Fibroblast of mammary gland (primary cell): ENCODE measurements at places on chromosomes 6 and 20.

GRCh38 chr6:53925891-53926290, 131.1 kb downstream of the LRRC1 start:
- no peak for DNase-seq

DNA sequence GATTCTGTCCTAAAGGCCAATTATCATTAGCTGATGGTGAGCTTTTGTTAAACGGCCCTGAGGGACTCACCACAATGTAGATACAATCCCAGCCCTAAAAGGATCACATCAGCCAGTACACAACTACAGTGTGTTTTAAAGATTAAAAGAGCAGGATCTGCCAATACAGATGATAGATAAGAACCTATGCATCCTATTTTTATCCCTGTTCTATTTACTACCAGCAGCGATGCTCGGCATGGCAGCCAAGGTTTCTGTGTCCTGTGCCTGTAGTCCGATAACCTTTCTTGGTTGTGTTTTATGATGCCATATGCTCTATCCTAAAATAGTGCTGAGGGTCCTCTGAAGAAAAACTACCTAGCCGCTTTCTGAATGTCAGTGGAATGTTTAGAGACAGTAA, 289.4 kb downstream of the PHACTR1 start:
- DNase-seq = no peak

DNA sequence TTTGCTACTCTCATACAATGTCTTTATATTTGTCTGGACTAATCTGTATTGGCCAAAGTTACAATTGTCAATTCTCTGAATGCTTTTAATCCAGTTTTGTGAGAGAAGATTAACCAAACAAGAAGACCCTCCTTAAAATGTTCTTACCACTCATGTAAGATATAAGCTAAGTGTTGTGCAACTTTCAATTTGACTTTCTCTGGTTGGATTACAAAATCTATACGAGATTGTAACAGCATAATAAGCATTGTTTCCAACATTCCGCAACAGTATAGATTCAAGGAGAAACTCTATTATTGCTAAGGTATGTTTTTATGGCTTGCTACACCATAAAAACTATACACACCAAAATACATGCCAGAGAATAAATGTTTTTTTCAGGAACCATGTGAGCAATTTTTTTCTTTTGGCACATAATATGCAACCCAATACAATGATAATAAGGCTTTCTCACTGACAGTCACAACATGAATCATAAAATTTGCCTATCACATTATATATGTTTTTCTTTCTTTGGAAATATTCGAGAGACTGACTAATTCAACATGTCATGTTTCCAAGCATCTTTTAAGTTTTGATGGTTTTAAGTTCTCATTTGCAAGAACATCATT, 12.2 kb upstream of the TRPC4AP start:
- no peak for DNase-seq

DNA sequence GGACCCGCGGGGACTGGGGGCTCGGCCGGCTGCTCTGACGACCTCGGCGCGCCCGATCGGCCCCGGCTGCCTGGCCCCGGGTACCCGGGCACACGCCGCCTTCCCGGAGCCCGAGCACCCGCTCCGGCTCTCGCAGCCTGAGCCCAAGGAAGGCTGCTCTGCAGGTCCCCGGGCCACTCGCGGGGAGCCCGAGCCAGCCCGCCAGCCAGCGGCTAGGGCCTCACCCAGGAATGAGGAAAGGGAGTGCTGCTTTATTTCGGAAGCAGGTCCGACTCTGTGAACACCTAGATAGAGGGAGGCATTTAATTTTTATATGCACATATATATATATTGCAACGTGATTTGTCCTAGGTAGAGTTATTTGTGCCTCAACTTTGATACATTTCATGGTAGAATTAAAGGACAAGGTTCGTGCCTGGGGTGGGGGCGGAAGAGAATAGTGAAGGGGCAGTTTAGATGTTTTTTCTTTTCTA, 15.5 kb downstream of the FOXA2 start:
- no peak for DNase-seq

- peak; percentile 81 for DNase-seq
These were observed 14.2 kb downstream of the ARID1B start for GRCh38 chr6:156791320-156791850.

GRCh38 chr20:33262658-33263065, 20.4 kb upstream of the BPIFB1 start:
- peak; percentile 55 for DNase-seq

DNA sequence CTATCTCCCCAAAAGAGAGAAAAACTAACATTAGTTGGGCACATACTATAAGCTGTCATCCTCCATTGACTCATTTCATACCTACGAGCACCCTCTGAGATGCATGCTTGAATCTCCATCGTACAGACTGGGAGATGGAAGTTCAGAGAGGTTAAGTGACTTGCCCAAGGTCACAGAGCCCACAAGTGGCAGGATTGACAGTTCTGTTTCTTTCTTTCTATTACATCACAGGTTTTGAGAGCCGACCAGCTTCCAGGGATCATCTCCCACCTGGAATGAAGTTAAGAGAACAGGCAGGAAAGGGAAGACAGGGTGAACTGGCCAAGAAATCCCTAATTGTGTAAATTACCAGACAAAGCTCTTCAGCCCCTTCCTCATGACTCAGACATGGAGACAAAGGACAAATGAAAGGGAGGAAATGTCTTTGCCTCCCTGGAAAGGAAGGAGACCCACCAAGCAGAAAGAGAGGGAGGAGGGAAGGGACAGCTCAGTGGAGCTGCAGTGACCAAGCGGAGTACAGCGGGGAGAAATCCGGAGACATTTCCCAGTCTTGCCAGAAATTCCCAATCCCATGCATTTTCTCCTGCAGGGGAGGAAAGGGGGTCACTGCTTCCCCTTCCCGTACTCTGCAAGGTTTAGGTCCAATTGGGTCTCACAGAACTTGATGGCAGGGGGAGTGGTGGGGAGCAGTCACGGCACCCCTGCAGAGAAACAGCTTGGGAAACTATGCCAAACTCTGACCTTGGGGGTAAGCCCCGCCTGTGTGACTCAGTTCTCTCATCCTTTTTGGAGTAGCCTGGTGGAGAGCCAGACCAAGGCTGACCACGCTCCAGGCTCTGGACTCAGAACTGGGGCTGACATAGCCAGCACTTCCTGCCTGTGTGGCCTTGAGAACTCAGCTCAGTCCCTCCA, 154.3 kb downstream of the ANKRD60 start:
- DNase-seq = peak; percentile 58

DNA sequence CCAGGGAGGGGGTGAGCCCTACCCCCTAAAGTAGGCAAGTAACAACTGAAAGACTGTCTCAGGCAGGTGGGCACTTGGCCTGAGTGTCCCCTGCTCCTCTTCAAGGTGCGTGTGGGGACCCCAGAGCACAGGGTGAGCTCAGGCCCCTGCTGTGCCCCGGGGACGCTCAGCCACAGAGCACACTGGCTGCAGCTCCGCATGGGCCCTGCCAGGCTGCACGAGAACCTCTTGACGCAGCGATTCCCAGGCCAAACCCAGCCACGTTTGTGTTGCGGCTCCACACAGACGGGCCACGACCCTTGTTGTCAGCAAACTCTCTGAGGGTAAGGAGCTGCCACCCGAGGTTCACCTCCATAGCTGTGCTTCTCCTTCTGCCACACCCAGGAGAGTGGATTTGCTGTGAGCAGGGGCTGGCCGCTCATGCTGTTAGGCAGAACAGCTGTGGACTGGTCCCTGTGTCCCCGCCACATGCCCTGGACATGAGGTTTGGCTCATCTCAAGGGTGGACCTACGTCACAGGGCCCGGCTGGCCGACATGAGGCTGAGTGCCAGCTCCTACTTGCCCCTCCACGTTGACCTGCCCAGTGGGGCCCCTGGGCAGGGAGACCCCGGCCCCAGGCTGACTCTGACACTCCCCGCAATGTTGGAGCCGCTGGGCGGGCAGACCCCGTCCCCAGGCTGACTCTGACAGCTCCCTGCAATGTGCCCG, 29.7 kb upstream of the GATA5 start:
- no peak for DNase-seq

DNA sequence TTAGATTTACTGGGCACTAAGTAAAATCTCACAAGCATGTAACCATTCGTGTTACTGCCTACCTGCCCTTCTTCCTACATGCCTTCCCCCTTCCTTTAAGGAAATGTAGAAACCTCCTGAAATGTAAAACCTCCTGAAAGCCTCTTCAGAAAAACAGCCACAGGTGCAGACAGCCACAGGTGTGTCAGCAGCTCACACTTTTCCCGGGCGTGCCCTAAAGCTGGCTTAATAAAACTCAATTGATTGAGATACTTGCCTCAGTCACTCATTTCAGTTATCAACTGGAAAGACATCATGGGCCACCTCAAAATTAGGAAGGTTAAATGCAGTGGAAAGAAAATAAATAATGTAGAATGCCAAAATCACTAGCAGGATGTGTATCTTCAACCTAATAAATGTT, 23.1 kb upstream of the PBOV1 start:
- no peak for DNase-seq

DNA sequence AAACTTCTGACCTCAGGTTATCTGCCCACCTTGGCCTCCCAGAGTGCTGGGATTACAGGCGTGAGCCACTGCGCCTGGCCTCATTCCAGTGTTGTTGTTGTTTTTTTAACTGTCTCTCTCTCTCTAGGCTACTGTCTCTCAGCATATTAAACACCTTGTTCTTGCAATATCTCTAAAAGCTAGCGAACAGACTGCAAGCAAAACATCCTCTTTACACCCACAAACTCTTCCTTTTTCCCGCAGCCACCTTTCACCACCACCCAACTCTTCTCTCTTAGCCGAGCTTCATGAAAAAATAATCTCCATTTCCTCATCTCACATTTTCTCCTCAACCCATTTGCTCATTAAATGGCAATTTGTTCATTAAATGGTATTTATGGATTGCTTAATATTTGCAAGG, 45.5 kb downstream of the SGK1 start:
- no peak for DNase-seq
